ENCODE measurements at places on chromosomes 12 and 14. TPM values are rescaled to one million over a fixed set of nuclear protein-coding genes. Genes with fewer than 3 reads are reported as not detected.

FBXO34 gene
- total RNA-seq = 34.7 TPM

DIABLO gene
- 31.1 TPM for total RNA-seq

MUCL1 gene
- total RNA-seq = not detected

FAM186B gene
- 0.65 TPM for total RNA-seq

ARHGEF25 gene
- total RNA-seq = 11.5 TPM

DNA sequence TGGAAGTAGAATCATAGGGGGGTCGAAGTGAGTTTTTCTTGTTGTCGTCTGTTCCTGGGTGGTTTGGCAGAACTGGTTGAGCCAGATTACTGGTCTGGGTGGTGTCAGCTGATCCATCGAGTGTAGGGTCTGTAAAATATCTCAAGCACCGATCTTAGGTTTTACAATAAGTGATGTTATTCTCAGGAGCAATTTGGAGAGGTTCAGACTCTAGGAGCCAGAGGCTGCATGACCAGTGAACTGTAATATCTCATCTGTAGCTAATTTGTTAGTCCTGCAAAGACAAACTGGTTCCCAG is 9.7 kb upstream of the SERPINA1 start:
- H3K36me3 ChIP-seq = no peaks in the 10 kb centered on the region
- peaks cover 35% of the 10 kb centered on the region for H3K4me1 ChIP-seq
- no peak for DNase-seq
- H3K27ac ChIP-seq = no peak overlapping the region
- H3K4me3 ChIP-seq = no peak overlapping the region
- no peaks in the 10 kb centered on the region for H3K27me3 ChIP-seq

- no peaks in the 10 kb centered on the region for H3K27me3 ChIP-seq
- DNase-seq = no peak
- peaks cover 25% of the 10 kb centered on the region for H3K36me3 ChIP-seq
- H3K4me3 ChIP-seq = peak overlapping the region; percentile 83
- peaks cover 26% of the 10 kb centered on the region for H3K4me1 ChIP-seq
- H3K27ac ChIP-seq = peak overlapping the region; percentile 94
Observed at GRCh38 chr12:14802721-14803010, 612 bp downstream of the WBP11 start.

DNA sequence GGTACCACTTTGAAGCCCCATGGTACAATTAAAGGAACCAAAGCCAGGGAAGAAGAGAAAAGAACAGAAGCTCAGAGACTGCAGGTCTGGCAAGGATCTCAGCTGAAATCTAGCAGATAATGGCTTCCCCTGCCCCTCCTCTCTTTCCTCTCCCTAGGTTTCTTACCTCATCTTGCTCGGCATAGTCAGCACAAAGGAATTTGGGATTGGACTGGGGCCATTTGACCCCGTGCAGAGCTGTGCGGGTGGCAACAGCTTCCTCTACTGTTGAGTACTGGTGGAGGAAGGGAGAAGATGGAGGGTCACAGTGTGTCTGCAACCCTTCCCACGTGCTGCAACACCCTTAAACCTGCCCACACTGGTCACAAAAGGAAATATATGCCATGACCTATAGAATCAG is 4.7 kb upstream of the CDH24 start:
- no peak for DNase-seq
- no peak overlapping the region for H3K27ac ChIP-seq
- H3K4me3 ChIP-seq = no peak overlapping the region
- H3K27me3 ChIP-seq = no peaks in the 10 kb centered on the region
- peaks cover 10% of the 10 kb centered on the region for H3K4me1 ChIP-seq

- H3K4me3 ChIP-seq = peak overlapping the region; percentile 98
- peaks cover 35% of the 10 kb centered on the region for H3K4me1 ChIP-seq
- no peak for DNase-seq
- no peaks in the 10 kb centered on the region for H3K27me3 ChIP-seq
Observed at GRCh38 chr12:98514982-98515286, 456 bp upstream of the TMPO start.

GRCh38 chr14:88590173-88590572 is 27.3 kb downstream of the ZC3H14 start:
- peaks cover 100% of the 10 kb centered on the region for H3K36me3 ChIP-seq
- DNase-seq = no peak
- H3K27me3 ChIP-seq = no peaks in the 10 kb centered on the region
- H3K27ac ChIP-seq = no peak overlapping the region
- H3K4me3 ChIP-seq = no peak overlapping the region

DNA sequence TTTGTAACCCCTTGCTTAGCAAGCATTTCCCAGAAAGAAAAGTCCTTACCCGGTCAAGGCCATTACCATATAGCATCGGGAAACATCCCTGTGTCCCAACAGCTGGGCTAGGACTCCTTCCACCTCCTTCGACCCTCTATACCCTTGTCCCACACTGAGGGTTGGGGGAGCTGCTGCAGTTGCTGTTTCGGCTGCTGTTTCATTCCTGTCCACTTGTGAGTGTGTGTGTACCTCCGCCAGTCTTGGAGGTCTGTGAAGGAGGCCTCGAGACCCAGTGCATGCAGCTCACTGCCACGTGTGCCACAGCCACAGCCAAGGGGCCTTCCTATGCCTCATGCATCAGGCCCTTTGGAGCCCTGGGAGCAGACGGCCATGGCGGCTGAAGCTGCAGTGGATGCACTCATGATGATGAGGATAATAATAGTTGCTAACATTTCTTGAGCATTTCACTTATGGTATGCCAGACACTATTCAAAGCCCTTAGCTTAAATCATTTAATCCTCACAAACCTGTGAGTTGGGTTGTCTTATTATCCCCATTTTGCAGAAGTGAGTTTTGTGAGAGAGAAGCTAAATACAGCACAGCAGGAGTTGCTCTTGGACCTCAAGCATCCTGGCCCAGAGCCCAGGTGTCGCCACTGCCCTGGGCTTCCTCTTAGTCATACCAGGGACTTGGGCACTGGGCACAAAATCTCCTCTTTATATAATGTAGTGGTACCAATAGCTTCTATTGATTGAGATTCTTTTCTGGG is 156.5 kb downstream of the PRKCH start:
- no peak overlapping the region for H3K4me3 ChIP-seq
- no peaks in the 10 kb centered on the region for H3K27me3 ChIP-seq
- DNase-seq = peak; percentile 89
- peak overlapping the region; percentile 83 for H3K27ac ChIP-seq

GRCh38 chr14:96214793-96215192 is 10.2 kb downstream of the BDKRB2 start:
- H3K4me1 ChIP-seq = no peaks in the 10 kb centered on the region
- H3K27me3 ChIP-seq = no peaks in the 10 kb centered on the region
- no peak for DNase-seq
- no peaks in the 10 kb centered on the region for H3K36me3 ChIP-seq

- DNase-seq = no peak
- peaks cover 44% of the 10 kb centered on the region for H3K4me1 ChIP-seq
- H3K4me3 ChIP-seq = no peak overlapping the region
- H3K36me3 ChIP-seq = no peaks in the 10 kb centered on the region
- peak overlapping the region; percentile 59 for H3K27ac ChIP-seq
- H3K27me3 ChIP-seq = no peaks in the 10 kb centered on the region
Observed at GRCh38 chr14:67940486-67941455, 121.2 kb downstream of the RAD51B start.
